ENCODE measurements at places on chromosomes 4 and X.

- no peak for DNase-seq
Measured at GRCh38 chr4:125091101-125091500, 223.7 kb upstream of the FAT4 start.

GRCh38 chr4:151853034-151853433 is 92.2 kb upstream of the GATB start:
- DNase-seq: no peak

DNA sequence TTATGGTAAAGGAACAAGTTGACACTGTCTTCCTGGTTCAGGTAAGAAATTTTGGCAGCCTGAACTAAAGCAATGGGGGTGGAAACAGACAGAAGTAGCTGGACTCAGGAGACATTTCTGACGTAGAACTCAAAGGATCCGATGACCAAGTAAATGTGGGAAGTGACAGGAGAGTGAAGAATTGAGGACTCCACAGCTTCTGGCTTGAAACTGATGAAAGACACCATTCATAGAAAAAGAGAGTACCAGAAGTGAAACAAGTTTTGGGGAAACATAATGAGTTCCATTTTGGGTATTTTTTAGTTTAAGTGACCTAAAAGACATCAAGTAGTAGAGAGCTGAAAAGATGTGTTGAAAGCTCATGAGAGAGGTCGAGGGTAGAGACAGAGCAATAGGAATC is 5.7 kb downstream of the FAM120C start:
- no peak for DNase-seq

- DNase-seq: no peak
Measured at GRCh38 chr4:173145131-173145530, 23.5 kb upstream of the GALNT7 start.

GRCh38 chrX:36983831-36984230 is 24.3 kb upstream of the FAM47C start:
- DNase-seq: no peak

GRCh38 chr4:145076469-145076855 is 21.5 kb downstream of the ANAPC10 start:
- no peak for DNase-seq

DNA sequence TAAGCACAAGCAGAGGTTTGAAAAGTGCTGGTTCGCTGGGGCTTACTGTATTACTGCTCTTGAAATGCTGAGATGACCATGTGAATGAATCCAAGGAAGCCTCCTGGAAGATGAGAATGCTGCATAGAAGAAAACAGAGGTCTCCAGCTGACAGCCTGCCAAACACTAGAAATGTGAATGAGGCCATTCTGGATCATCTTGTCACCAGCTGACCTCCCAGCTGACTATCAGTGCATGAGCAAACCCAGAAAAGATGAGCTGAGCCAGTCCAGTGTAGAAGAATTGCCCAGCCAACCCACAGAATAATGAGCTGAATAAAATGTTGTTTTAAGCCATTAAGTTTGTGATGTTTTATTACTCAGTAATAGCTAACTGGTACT is 49.1 kb upstream of the DYNLT3 start:
- DNase-seq: no peak

DNA sequence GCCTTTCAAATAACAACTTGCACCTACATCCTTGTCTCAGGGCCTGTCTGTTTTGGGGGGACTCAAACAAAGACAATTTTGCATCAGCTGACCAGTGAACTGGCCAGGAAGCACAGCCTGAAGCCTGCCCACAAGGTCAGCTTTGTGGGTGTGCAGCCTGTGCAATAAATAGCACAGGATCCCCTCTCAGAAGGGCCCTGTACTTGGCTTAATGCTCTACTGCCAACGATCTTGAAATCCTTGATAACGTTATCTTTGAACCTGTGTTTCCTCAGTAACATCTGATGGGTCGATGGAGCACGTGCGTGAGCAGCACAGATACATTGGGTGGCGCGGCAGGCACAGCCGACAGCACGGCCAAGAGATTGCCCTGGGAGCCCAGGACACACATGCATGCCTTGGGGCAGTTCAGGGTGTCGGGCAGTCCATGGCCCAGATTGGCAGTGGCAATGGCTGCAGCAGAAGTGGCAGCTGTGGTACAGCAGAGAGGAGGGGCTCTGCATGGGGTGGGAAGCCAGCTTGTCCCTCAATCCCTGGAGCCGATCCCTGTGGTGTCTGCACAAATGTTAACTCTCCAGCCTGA is 58.8 kb upstream of the ATP6AP2 start:
- no peak for DNase-seq

DNA sequence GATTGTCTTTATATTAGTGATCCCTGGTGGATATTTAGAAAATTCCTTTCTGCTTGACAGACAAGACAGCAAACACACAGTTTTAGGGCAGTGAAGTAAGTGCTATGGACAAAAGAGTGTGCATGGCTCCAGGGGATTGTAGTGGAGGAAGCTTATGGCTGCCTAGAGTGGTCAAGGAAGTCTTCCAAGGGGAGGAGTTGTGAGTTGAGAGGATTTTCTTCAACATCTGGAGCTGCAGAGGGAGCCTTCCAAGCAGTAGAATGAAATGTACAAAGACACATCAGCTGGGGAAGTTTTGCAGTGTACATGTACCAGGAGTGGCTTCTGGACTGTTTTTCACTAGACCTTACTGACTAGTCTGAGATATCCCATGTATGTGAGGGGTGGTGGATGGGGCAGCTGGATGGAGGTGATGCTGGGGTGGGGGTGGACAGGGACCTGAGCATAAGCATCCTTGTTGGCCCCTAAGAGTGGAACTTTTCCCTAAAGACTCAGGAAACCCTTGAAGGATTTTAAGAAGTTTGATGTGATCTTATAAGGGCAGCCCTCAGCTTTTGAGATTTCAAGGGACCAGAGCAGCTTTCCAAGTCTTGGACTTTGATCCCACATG is 160.5 kb upstream of the TAPT1 start:
- DNase-seq: no peak

DNA sequence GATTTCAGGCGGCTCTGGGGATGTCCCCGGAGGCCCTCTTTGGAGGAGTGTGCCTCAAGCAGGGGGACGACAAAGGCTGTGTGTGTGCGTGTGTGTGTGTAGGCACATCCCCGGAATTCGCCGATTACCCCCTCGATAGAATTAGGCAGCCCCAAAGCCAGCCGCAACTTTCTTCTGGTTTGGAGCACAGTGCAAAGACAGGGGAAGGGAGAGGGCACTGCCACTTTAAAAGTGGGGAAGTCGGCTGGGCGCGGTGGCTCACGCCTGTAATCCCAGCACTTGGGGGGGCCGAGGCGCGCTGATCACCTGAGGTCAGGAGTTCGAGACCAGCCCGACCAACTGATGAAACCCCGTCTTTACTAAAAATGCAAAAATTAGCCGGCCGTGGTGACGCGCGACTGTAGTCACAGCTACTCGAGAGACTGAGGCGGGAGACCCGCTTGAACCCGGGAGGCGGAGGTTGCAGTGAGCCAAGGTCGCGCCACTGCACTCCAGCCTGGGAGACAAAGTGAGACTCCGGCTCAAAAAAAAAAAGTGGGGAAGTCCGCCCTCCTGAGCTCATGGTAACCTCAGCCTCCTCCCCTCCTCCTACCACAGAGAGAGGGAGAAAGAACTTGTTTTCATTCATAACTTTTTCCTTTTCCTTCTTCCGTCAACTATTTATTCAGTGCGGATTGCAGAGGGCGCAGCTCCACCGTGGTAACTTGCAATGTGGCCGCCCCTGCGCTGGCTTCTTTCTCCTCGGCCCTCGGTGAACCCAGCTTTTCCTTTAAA is 2.4 kb downstream of the SPRY1 start:
- no peak for DNase-seq

DNA sequence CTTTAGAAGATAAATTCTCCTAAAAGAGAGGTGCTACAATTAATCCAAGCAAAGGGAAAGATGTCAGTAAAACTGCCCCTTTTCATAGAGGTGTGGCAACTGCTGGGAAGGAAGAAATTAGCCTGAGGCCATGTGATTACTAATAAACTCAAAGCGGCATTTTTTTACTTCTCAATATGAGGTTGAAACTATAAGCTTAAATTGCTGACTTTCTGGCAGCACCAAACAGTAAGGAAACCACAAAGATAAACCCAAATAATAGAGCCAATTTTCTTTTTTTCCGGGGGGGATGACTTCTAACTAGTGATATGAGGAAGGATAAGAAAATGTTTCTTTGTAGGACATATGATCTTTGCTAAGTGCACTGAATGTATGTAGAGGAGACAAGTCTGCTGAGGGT is 30.9 kb downstream of the AR start:
- no peak for DNase-seq

GRCh38 chr4:10253765-10254164 is 137.2 kb upstream of the WDR1 start:
- DNase-seq: no peak

- DNase-seq: no peak
Measured at GRCh38 chrX:106734827-106735226, 8.3 kb downstream of the RNF128 start.

- no peak for DNase-seq
Measured at GRCh38 chrX:136733613-136734012, 47.1 kb downstream of the ARHGEF6 start.

DNA sequence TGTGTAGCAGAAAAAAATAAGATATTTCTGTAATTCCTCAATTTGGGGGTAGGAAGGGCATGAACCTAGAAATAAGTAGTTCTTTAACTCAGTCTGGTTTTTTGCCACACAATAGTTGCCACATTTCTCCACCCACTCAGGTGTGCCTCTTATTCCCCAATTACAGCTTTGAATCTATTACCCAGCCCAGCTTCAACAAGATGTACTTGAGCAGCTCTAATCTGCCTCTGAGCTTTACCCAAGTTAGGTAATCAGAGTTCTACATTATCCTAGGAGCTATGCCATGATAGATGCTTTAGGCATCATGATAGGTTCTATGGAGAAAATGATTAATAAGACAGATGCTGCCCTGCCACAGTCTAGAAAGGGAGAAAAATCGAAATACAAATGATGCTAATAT is 117.4 kb upstream of the GPRIN3 start:
- DNase-seq: no peak

DNA sequence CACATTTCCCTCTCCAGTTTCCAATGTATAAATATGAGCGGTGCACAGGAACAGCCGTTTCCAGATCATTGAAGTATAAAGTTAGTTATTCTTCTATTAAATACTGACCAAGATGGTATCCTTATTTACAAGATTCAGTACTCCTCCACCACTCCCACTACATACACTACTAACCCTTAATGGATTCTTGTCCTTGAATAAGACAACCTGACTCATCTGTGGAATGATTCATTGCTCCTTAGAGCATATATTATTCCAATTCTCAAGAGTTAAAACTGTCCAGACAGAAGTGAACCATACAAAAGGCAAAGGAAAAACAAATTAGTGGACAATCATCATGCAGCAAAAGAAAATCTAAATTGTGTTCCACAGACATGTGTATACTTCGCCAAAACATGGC is 373.3 kb downstream of the IDS start:
- no peak for DNase-seq

DNA sequence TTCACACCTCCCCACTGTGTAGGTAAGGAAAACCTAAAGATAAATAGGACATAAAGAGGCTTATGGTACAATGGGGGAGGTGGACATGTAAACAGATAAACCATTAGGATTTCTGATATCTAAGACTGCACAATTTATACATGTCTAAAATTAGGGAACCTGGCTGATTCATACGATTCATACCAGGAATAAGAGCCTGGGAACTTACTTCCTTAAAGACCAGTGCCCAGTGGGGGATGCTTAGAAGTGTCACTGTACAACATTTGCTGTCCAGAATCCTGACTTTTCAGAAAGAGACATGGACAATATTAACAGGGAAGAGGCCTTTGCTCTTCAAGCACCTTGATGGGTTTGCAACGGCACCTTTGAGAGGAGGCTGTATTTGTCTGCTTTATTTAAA is 116.8 kb upstream of the KIT start:
- no peak for DNase-seq

- no peak for DNase-seq
Measured at GRCh38 chr4:52995360-52996030, 133.4 kb downstream of the RASL11B start.

DNA sequence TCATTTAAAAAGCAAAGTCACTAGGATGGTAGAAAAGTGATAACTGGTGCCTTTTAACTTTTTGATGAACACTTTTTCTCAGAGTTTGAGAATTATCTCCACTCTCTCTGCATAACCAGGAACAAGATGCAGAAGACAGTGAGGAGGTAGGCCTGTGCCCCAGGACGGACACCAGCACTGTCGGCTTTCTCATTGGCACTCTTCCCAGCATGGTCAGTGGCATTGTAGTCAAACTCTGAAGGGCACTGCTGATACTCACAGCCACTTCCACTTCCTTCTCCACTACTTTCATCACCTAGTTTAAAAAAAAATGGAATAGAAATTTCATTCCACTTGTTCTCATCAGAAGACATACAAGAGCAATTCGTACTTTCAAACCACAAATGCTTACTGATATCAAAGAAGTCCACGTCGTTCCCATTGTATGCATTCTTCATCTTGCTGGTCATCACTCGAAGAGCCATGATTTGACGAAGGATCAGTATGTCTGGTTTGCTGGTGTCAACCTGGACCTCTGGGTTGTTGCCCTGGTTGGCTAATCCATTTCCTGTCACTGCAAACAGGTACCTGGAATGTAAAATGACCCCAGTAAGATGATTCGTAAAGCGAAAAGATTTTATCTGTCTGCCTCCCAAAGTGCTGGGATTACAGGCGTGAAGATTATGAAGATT is 84.8 kb upstream of the TFDP3 start:
- no peak for DNase-seq
